Left renal cortex interstitium (tissue), 4 donors: ENCODE measurements at places on chromosomes 12 and 14. TPM values are rescaled to one million over a fixed set of nuclear protein-coding genes. Genes with fewer than 3 reads are reported as not detected.

- no peak for DNase-seq
Observed at GRCh38 chr12:24996102-24996797, 47.3 kb upstream of the BCAT1 start.

DNA sequence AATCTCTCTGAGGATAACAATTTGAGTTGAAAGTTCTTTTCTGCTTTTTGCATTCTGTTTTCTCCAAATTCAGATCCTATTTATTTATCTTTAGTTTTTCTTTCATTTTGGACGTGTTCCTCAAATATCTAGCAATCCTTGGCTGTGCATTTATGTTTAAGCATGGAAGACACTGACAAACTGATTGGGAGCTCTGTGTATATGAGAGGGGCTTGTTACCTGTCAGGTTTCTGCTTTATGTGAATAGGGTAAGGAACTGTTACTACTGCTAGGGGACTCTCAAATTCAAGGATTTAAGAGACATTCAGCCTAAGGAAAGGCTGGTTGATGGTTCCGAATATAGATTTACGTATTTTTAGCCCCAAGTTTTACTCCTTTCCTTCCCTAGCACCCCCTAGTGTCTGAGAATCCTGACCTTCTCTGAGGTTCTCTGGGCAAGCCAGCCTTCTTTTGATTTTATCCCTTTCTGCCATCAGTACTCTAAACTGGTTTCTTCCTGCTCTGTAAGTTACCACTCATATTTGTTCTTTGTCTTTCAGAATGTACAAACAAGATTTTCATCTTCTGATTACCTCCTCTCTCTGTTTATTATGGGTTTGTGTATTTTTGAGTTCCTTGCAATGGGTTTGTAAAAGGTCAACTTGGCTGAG lies 30.5 kb downstream of the YLPM1 start:
- DNase-seq = no peak

Gene A2ML1
- 0.38 TPM for polyA plus RNA-seq

- DNase-seq = no peak
Observed at GRCh38 chr14:46063872-46064271, 587.7 kb downstream of the RPL10L start.

DNA sequence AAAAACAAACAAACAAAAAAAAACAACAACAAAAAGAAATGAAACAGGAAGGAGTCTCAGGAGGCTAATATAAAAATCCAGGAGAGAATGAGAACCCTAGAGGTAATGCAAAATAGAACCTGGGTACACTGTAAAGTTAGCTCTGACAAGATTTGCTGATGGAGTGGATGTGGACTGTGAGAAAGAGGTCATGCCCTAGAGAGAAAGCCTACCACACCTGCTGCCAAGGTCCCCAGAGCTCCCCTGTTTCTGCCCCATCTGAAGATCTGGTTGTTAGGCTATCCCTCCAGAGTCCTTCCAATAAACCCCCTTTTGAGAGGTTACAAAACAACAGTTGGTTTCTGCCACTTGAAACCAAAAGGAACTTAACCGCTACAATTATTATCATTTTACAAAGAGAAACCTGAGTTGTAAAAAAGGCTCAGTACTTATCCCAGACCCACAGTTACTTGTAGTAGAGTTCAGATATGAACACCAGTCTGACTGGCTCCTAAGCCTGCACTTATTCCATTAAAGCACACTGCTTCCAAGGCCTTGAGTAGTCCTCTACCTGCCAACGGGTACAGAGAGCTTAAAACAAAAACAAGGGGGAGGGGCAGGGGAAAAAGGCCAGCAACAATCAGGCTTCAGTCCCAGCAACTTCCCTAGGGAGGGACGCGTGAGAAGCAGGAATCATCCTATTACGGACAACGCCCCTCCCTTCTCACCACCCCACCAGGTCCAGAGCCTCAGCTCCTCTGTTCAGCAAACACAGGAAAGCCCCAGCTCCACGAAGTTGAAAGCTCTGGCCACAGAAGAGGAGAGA lies 27.7 kb downstream of the PPP1R13B start:
- DNase-seq = no peak

DNA sequence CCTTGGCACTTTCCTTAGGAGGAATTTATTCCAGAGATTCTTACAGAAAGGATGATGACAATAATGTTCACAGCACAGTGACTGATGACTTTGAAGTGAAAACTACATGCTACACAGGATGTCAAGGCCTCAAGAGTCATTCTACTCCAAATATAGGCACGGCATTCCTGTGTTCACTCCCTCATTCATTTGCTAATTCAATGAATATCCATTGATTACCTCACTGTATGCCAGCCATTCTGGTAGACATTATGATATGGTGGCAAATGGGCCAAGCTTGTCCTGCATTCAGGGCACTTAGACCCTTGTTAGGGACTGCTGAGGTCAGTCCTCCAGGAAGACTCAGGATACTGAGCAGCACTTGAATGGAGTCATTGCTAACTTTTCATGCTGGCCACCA lies 48.0 kb downstream of the FOXN4 start:
- DNase-seq = no peak

DNA sequence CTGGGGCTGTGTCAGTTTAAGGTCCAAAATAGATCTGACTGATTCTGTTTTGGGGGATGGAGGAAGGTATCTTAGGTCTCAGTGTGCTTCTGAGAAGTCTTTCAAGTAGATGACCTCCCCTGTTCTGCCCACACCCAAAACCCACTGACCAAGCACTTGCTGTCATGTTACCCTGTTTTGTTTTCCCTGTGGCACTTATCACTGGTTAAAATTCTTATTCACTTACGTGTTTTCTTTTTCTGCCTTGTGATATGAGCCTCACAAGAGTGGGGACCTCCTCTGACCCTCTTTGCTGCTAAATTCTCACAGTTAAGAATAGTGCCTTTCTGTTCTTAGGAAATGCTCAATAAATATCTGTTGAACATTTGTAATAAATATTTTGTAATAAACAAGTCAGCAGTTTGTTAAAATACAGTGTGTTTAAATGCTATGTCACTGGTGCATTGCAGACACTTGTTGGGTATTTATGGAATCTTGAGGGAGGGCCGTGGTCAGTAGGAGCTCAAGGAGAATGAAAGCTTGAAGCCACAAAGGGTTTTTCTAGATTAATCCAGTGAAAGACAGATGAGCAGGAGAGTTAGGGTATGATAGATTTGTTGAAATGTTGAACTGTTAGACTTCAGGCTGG lies 20.9 kb downstream of the PLEKHA5 start:
- no peak for DNase-seq

DNA sequence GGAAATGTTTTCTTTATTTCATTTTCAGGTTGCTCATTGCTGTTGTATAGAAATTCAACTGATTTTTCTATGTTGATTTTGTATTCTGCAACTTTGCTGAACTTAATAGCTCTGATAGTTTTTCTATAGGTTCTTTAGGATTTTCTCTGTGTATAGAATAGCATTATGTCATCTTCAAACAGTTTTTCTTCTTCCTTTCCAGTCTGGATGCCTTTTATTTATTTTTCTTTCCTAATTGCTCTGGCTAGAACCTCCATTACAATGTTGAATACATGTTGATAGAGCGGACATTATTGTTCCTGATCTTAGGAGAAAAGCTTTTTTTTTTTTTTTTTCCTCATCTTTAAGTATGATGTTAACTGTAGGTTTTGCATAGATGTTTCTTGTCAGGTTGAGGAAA lies 39.2 kb downstream of the MIA2 start:
- DNase-seq = no peak

GRCh38 chr12:645563-646071 lies 17.6 kb downstream of the NINJ2 start:
- no peak for DNase-seq

Gene FOXN4
- polyA plus RNA-seq = 2.6 TPM

- DNase-seq = no peak
Observed at GRCh38 chr12:14716848-14717444, 20.5 kb upstream of the GUCY2C start.

Gene TRAFD1
- 36.7 TPM for polyA plus RNA-seq
